ENCODE measurements at places on chromosomes 1 and 21. TPM values are rescaled to one million over a fixed set of nuclear protein-coding genes. Genes with fewer than 3 reads are reported as not detected.

Gene MAP1LC3C
- 0.77 TPM for total RNA-seq

Gene ARHGEF19
- 2.0 TPM for total RNA-seq

Gene HMCN1
- total RNA-seq = 52.2 TPM

Gene MAP3K21
- 0.52 TPM for total RNA-seq

Gene RSBN1
- total RNA-seq = 6.6 TPM

Gene TRIM46
- total RNA-seq = 3.5 TPM

Gene RAB3B
- total RNA-seq = 9.6 TPM

Gene ANKRD45
- 0.79 TPM for total RNA-seq

Gene SYT11
- 39.4 TPM for total RNA-seq

Gene OR2W3
- not detected for total RNA-seq

Gene RAB42
- total RNA-seq = 3.6 TPM

Gene IQGAP3
- 3.6 TPM for total RNA-seq

Gene CD1E
- not detected for total RNA-seq

Gene LAPTM5
- under 0.01 TPM for total RNA-seq

Gene KMO
- not detected for total RNA-seq

Gene LENEP
- total RNA-seq = not detected

Gene NCF2
- total RNA-seq = 0.16 TPM

Gene HPDL
- total RNA-seq = 0.26 TPM

Gene KCTD3
- 48.7 TPM for total RNA-seq

Gene AXDND1
- 0.43 TPM for total RNA-seq

Gene ORC1
- total RNA-seq = 0.17 TPM

Gene BARHL2
- total RNA-seq = not detected

Gene CFAP141
- not detected for total RNA-seq

Gene EPHB2
- 37.2 TPM for total RNA-seq

Gene SELENON
- total RNA-seq = 10.2 TPM

Gene OR14I1
- total RNA-seq = not detected

Gene S100A13
- total RNA-seq = 496 TPM

Data from bronchial smooth muscle cell (primary cell).